Brain microvascular endothelial cell (primary cell): ENCODE measurements at places on chromosomes 1 and 21.

- peak; percentile 35 for DNase-seq
Observed at GRCh38 chr1:212366901-212367300, 47.8 kb downstream of the PACC1 start.

DNA sequence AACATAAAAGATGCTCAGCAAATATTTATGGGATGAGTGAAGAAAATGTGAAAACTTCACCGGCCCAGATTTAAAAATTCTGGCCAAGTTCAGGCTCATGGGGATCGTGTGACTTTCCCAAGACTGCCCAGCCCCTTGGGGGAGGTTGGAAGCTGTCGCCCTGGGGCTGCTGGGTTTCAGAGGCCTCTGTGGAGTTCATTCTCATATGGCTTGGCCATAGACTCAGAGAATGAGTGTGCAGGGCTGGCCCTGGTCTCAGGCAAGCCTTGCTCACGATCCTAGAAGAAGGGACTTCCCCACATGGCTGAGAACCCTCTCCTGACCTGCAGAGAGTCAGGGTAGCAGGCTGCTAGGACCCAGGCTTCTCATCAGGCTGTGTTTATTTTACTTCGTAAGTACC, 24.6 kb downstream of the PADI2 start:
- DNase-seq = peak; percentile 7

DNA sequence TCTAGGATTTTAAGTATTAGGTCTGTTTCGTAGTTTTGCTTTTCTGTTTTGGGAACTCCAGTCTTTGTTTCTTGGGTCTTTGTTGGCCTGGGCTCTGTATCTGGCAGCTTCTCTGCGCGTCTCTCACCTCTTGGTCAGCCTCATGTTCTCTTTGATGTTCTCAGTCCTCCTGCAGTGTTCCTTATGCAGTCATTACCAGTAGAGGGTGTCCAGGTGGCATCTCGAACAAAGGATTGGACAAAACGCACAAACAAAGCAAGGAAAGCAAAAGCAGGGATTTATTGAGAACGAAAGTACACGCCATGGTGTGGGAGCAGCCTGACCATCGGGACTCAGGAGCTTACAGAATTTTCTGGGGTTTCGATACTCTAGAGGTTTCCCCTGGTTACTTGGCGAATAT, 133.7 kb upstream of the COL6A1 start:
- no peak for DNase-seq

GRCh38 chr1:40389871-40390560, 16.5 kb downstream of the SMAP2 start:
- DNase-seq = no peak

DNA sequence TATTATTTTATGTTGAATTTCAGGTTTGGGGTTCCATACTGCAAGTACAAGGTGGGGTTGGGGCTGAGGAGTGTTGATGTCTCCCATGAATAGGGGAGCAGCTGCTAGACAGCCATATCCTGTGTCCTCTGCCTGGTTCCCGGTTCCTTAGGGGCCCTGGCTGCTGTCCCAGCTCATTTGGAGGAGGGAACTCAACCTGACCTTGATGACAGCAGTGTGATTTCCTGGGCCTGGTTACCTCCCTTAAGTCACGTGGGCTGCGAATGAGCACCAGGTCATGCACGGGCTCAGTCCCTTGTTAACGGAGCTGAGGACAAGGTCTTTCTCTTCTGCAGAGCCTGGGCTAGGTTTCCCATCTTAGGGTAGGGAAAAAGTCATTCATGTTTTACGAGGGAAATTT, 85.1 kb downstream of the MTR start:
- DNase-seq = no peak

DNA sequence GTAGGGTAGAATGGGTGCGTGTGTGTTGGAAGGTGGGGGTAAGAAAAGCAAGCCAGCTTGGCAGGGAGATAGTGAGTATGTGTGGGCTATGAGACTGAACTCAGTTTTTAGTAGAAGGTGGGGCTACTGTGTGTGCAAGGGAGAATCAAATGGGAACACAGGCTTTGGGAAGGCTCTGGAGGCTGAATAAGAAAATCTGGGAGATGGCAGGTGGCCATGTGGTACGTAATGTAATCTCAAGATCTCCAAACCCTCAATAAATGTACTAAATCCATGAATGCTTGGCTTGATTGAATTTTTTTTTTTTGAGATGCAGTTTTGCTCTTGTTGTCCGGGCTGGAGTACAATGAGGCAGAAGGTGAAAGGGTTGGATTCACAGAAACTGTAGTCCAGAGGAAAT, 3.5 kb upstream of the ZSCAN20 start:
- DNase-seq = no peak

DNA sequence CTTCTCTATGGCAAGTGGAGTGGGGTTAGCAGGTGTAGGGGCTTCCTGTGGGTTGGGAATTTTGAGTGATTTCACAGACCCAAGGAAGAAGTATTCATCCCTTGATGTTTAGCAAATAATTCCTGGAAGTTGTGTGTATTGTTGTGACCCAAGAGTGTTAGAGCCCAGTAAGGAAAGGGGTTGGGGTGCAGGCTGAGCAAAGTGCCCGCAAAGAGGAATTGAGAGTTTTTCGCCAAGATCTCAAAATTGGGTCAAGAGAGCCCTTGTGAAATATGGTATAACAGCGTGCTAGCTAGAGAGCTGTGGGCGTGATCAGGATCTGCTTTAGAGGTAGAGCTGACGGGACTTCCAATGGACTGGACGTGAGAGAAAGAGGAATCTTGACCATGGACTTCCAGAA, 73.0 kb upstream of the LAPTM5 start:
- DNase-seq = no peak

- DNase-seq = no peak
Observed at GRCh38 chr1:241423541-241424479, 66.8 kb upstream of the RGS7 start.
